Fibroblast of skin of left quadriceps (primary cell): ENCODE measurements at places on chromosomes 6 and 20.

DNA sequence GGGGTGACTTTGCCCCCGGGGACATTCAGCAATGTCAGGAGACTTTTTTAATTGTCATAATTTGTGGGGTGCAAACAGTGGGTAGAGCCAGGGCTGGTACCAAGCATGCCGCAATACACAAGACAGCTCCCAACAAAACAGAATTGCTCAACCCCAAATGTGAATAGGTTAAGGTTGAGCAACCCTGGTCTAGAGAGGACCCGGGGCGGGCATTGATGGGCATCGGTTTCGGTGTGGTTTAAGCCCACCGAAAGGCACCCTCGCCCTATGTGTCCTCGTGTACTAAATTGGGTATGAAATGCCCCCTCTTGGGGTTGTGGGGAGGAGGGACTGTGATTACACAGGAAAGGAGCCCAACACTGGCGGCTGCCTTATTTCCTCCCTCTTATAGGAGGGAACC is 36.0 kb downstream of the KIAA1755 start:
- no peak for DNase-seq

DNA sequence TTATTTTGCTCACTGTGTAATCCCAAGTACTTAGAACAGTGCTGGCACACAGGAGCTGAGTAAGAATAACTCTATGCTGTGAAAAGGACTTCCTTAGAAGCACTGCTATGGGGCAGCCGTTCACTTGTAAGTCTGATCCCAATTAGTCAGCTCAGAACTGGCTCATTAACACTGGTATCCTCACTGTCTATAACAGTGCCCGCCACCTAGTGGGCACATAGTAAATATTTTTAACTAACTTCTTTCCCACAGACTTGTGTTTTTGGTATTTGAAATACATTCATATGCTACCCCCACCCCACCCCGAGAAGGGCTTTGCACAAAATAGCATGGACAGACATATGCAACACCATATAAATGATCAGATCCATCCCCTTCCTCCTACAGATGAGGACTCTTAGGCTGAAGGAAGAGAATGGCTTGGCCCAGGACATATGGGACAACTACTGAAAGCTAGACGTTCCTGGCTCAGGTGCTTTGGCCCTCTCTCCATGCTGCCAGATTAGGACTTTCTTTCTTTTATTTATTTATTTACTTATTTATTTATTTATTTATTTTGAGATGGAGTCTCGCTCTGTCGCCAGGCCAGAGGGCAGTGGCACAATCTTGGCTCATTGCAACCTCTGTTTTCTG is 47.1 kb downstream of the DST start:
- peak; percentile 29 for DNase-seq

DNA sequence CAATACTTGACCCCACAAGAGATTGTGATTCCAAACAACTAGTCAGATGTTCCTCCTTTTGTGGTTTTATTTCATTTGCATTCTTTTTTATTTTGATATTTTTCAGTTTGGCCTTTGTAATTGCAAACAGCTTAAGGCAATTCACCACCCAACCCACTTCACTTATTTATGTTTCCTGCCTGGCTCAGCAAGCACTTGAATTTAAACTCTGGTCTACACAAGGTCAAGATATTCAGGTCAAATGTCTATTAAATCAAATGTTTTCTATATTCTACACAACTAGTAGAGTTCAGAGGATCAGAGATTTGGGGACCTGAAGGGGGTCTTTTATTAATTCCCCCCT is 100.1 kb downstream of the SGK1 start:
- no peak for DNase-seq

GRCh38 chr20:62329389-62330377 is 26.9 kb downstream of the ADRM1 start:
- DNase-seq = no peak
